ENCODE measurements at places on chromosomes 2 and 18.

DNA sequence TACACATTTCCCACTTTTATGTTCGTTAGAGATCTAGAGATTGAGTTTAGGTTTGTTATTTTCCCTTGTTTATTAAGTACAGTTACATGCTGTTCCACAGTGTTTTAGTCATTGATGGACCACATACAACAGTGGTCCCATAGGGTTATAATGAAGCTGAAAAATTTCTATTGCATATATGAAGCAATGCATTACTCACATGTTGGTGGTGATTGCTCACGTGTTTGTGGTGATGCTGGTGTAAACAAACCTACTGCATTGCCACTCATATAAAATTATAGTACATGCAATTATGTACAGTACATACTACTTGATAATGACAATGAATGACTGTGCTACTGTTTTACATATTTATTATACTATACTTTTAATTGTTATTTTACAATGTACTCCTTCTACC, 51.0 kb upstream of the NXPH2 start:
- DNase-seq, result no peak

- DNase-seq, result no peak
These were observed 108.1 kb upstream of the KCTD1 start for GRCh38 chr18:26656431-26656943.

GRCh38 chr2:228581731-228582130, 400.2 kb upstream of the SPHKAP start:
- DNase-seq, result no peak

- peak; percentile 95 for DNase-seq
These were observed 209.4 kb upstream of the TRIB2 start for GRCh38 chr2:12507295-12507694.

DNA sequence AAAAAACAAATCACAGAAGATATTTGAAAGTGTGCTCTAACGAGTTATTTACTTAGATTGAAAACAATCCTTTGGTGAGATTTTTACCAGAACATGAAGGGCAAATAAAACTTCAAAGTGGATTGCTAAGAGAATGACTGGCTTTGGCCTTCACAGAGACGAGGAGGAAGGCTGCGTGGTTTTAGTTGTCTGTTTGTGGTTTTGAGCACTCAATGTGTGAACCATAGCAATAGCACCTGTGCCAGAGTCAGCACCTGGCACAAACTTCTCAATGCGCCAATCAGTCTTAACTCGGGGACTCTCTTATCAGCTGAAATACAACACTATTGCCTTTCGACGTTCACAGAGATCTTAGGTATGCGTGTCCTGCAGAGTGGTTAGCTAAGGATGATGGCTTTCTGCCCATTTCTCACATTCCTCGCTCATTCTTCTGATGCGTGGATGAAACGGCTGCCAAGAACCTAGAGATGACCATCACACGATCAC, 70.0 kb downstream of the MBP start:
- no peak for DNase-seq

- DNase-seq, result no peak
These were observed 5.8 kb upstream of the PROM2 start for GRCh38 chr2:95268211-95269035.

DNA sequence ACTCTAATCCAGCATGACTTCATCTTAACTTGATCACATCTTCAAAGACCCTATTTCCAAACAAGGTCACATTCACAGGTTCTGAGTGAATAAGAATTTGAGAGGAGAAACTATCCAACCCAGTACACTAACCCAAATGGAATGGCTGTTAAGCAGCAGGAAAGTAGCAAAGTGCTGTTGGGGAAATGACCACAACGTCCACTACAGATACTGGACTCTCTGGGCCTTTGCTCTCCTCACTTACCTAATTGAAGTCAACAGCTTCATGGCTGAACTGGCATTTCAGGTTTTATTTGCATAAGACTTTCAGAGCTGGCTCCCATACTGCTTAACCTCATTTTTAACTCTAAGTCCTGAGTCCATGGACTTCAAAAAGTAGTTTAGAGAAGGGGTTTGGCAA, 38.0 kb upstream of the ACVR2A start:
- DNase-seq, result no peak

DNA sequence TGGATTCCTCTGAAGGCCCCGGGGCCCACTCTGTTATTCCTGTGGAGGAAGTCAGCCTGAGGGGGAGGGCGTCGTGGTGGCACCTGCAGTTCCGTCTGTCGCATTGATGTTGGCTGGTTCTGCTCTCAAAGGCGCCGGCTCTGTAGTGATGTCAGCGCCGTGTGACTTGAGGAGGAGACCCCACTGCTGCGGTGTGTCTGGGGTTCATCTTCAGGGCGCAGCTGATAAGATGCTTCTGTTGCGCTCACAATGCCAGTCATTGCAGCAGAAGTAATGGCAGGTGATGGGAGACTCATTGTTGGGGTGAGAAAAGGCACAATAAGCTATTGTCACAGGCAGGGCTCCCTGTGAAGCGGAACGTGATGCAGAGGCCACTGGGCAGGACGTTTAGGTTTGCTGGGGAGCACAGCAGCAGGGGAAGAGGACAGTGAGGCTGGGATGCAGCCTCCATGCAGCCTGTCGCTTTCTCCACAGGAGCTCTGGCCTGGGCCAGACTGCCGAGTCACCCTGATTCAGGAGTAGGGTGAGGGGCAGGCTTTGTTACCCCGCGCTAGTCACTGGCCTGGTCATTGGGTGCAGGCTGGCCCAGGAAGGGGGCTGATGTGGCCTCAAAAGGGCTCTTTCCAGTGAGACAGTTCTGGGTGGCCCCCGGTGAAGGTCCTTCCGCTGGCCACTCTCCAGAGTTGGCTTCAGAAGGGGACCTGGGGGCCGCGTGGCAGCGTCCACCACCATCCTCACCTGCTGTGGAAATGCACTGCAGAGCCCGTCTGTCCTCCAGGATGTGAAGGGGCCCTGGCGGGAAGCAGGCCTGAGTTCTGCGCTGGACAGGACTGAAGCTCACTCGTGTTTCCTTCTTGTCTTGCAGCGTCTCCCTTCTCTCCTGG, 42.9 kb downstream of the SH3BP4 start:
- no peak for DNase-seq

DNA sequence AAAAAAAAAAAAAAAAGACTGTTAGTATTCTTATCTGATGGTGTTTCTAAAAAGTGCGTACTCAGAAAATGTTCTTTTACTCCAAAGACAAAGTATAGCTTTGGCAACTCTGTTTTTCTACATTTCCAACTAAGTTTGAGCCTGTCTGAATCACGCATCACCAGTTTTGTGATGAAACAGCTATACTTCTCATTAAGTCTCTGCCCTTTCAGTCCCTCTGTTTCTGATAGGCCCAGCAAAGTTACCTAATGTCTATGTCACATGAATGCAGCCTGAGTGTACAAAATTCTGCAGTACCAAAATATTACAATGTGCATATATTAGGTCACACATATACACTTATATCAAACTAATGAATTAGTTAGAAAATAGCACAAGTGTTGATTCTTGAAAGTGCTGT, 22.4 kb downstream of the TWSG1 start:
- DNase-seq, result no peak

DNA sequence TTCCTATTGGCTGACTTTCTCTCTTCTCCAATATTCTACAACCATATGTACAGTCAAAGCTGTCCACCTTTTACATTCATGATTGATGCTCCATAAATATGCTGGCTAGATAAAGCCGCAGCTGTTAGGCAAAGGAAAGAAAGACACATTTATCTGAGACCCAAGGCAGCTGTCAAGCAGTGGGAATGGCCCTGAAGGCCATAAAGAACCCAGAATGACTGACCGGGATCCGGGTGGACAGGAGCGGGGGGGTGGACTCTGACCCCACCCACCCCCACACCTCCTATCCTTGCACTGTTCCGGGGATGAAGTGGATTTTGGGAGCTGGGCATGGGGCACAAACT, 116.4 kb downstream of the RTP5 start:
- DNase-seq, result no peak

- DNase-seq, result no peak
These were observed 122.8 kb upstream of the L3MBTL4 start for GRCh38 chr18:6537475-6537874.

DNA sequence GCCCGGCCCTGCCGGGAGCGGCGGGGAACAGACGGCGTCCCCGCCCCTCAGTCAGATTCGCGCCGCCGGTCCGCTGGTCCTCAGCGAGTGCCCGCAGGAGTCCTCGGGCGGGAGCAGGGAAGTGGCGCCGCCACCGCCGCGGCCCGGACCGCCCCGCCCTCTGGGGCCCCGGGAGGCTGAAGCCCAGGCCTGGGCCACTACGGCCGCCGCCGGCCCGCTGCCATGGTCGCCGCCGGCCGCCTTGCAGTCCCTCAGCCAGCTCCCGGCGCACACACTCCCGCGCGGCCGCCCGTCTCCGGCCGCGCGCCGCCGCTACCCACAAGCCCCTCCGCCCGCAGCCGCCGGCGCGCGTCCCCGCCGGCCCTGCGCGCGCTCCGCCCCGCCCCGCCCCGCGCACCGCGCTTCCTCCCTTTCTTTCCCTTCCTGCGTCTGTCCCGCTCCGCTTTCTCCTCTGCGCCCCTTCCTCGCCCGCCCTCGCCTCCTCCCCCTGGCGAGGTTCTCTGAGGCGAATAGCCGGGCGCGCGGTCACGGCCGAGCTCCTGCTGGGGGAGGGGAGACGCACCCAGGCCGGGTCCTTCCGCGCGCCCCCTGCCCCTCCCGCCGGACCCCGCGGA, at the start of gene ROCK2:
Gene ROCK2 (minus strand): TSS at position 295 of the 614 bp plus-strand sequence. CDS start 500 bp downstream, outside the sequence.
- no peak for DNase-seq

GRCh38 chr2:202169832-202170424, 68.5 kb downstream of the SUMO1 start:
- DNase-seq, result no peak

DNA sequence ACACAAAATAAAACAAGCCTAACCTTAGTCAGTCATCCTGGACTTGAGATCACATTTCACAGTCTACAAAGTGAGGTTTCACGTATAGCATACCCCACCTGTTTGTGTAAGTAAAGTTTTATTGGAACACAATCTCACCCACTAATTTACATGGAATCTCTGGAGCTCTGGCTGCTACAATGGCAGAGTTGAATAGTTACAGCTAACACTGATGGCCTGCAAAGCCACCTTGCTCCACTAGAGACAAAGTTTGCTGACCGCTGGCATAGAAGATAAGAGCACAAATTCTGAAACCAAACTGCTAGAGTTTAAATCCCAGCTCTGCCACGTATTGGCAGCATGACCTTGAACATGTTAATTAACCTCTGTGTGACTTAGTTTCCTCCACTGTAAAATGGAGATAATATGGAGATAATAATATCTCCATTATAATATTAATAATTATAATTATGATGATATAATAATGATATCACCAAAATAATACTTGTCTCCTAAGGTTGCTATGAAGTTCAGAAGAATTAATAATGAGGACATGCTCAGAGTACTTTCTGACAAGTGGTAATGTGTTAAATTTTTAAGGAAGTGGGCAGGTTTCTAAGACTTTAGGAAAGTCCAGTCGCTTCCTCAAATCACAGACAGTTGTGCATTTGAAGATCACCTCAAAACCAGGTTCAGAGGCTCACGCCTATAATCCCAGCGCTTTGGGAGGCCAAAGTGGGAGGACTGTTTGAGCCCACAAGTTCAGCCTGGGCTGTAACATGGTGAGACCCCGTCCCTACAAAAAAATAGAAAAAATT, 204.6 kb downstream of the SH3RF3 start:
- DNase-seq, result no peak

GRCh38 chr2:33216508-33217182, 259.8 kb upstream of the RASGRP3 start:
- DNase-seq, result no peak

DNA sequence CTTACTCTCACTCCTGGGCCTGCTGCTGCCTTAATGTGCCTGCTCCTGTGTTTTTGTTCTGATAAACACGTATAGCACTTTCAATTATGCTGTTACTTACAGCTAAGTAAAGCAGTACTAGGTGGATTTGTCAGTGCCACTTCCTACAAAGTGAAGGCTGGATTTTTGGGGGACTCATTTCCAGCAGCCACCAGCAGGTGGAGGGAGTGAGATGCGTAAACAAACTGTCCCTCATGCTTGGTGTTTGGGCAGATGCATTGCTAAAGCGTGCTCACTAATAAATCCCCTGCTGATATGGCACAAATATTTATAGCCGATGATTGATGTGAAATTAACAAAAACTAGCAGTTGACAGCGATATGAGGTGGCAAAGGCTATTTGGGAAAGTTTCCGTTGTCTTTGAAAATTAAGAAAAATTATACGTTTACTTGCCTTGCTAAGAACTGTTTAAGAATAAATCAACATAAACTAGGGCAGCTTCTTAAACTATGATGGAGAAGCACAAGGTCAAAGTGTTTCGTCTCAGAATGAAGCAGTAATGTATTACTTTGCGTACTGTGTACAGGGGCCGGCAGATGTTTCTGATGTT, 101.7 kb downstream of the AGAP1 start:
- DNase-seq, result peak; percentile 37

GRCh38 chr2:178331474-178332432, 119.2 kb downstream of the PRKRA start:
- peak; percentile 52 for DNase-seq

GRCh38 chr2:235083822-235084221, 132.0 kb downstream of the SH3BP4 start:
- DNase-seq, result no peak

DNA sequence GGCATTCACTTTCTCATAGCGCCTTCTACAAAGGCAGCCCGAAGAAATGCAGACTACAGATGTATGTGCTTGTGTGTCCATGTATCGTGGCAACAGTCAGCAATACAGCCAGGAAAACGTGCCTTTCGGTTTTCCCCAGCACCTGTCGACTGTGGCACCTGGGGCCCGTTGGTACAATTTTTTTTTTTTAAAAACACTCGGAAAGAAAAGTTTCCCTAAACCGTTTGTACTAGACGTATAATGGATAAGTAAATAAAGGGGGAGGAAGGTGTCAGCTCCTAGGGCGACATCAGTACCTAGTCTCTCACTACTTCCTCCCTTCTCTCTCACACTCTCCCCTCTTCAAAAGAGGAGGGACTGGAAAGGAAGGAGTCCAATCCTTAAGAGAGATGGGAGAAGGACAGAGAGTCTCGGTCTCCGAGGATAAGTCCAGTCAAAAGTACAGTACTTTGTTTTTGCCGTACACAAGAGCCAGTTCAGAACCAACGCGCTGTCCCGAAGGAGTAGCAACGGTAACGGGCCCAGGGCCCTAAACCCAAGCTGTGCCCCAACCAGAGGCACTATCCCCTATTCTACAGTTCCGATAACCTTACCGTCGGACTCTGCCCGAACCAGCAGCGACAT, 759 bp downstream of the PPP4R3B start:
- no peak for DNase-seq
